Stimulated activated naive CD4-positive, alpha-beta T cell treated with Interleukin-2 at 50 U/mL for 16 hours (primary cell): ENCODE measurements at places on chromosomes 16 and 17.

- peak; percentile 15 for DNase-seq
These were observed 11.1 kb downstream of the COG1 start for GRCh38 chr17:73203788-73204479.

- no peak for DNase-seq
These were observed 41.7 kb downstream of the PIK3R5 start for GRCh38 chr17:8923762-8924161.

DNA sequence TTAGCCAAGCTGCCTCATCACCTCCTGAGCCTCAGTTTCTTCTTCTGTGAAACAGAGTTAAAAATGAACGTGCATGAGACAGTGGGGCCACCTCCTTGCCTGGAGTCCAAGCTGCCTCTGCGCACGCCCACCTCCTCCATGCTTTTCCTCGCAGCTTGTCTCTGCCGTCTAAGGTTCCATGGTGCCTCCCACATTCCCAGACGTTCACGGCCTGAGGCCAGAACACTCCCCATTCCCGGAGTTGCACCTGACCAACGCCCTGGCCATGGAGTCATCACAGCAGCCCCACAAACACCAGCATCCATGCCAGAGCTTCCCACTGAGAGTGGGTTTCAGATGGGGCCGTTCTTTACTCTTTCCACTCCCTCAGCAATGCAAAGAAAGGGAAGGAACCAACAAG lies 183.0 kb upstream of the FOXF1 start:
- DNase-seq: no peak

DNA sequence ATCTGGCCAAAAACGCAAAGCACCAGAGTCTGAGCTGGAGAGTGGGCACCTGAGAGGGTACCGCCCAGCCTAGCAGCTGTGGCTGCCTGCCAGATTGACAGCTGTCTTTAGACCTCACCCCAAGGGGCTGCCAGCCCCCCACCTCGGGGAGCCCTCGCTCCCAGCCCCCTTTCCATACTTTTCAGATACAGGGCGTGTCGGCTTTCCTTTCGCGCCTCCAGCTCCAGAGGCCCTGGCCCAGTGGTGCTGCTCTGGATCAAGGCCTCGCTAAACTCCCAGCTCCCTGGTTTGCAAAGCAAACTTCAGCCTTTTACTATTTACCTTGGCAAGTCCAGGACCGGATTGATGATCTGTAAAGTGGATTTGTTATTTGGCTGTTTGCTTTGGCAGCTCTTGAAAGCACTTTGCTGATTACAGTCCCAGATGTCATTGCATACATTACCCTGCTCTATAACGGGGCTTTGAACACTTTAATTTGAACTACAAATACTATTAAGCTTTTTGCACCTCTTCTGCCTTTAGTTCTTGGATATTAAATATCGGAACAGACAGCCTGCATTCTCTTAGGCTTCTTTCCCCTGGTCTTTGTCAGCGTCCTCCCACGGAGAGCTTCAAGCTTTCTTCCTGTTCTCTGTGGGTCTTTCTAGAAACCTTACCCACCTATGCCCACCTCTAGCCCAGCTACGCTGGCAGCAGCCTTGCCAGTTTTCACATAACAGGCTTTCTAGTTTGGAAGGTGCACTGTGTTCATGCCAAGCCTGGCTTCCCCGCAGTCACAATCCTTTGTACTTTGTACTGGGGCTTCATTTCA lies 63.6 kb upstream of the TBX2 start:
- DNase-seq: no peak
